T-helper 22 cell (primary cell): ENCODE measurements at places on chromosomes 13 and 19.

DNA sequence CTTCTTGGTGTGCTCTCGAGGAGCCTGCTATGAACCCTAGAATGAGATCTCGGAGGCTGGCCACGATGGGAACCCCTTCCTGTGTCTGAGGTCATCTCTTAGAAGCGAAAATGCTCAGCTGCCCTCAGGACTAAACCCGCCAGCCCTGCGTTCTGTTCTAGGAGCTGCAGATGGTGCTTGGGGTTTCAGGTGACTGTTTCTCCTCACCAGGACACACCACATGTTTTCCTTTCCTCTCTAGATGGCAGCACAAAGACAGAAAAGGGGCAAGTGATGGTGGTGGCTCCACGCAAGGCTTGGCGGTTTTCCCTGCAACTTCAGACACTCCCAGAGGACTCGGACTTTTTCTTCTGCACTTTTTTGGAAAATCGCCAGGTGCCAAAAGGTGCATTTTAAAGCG is 60.1 kb downstream of the RNASEH2B start:
- no peak for DNase-seq

GRCh38 chr19:14889994-14890642 is 4.2 kb upstream of the OR7A17 start:
- no peak for DNase-seq

DNA sequence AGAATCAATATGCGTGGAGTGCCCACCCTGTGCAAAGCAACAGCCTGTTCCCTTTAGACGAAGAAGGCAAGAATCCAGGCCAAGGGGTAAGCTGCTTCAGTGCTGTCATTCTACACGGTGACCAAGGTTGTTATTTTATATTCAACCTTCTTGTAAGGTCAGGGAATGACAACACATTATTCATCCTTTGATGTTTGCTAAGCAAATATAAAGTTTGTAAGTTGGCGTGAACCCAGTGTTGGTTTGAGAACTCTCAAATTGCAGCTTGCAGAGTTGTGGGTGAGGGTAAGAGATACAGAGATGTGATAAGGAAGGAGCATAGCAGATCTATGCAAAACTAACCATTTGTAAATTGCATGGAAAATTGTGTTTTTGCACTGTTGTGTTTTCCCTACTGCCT is 436.7 kb downstream of the FGF9 start:
- DNase-seq, result no peak

DNA sequence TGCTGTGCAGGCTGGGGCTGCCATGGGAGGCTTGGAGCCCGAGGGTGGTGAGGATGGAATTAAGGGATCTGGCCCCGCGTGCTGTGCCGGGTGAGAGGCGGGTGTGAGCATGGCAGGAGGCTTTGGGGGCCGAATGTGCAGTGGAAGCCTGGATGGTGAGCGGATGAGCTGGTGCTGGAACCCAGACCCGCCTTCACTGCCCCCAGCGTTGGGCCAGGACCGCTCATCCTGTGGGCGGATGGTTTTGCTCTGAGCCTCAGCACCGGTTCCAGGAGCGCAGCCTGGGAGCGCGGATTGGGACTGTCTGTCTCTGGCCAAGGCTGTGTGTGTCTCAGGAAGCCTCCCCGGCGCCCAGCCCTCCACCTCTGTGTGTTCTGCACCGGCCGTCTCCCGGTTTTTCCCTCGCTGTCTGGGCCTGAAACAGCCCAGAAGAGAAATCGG is 16.7 kb downstream of the KDM4B start:
- no peak for DNase-seq

DNA sequence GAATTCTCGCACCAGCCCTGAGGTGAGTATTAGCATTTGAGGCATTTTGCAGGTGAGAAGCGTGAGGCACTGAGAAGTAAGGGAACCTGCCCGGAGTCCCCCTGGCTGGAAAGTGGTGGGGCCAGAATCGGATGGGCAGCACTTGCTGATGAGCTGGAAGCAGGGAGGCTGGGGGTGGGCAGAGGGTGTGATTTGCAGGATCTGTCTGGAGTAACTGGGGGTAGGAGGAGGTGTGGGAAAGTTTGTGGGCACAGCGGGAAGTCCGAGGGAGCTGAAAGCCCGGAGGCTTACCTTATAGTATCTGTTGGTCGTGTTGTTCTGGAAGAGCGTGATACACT is 20.1 kb downstream of the PRKD2 start:
- DNase-seq, result no peak

DNA sequence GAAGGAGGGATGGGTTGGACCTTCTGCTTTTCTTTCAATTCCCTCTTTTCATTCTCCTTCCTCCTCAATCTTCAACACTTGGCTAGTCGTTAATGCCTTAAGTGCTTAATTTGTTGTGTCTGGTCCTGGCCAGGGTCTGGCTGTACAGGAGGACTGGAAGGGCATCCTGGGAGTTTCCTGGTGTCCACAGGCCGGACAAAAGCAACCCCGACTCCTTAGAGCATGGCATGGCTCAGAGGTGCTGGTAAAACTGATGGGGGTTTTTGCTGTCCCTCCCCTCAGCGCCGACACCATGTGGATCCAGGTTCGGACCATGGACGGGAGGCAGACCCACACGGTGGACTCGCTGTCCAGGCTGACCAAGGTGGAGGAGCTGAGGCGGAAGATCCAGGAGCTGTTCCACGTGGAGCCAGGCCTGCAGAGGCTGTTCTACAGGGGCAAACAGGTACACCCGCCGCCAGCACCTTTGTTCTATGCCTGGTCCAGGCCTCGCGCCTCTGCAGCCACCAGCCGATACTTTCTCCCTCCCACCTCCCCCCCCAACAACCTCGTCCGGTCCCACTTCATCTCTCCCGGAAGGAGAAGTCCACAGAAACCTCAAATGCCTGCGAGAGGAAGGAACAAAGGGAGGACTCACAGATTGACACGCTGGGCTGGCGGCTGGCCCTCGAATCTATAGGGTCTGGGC is 1.4 kb downstream of the UHRF1 start:
- no peak for DNase-seq

DNA sequence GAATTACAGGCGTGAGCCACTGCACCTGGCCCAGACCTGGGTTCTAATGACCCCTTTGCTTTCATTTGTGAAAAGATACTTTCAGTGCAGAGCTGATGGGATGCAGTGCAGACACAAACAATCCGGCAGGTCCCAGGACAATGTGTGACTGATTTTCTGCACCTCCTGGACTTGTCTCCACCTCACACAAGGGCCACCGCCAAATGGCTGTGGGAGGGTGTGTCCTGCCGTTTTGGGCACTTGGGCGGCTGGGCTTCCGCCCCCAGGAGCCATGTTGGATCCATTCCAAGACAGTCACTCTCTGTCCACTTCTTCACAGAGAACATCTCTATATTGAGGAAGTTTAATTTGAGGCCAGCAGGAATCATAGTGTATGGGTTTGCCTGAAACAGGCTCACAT is 112.3 kb upstream of the ZNF507 start:
- no peak for DNase-seq

- DNase-seq, result no peak
Observed at GRCh38 chr19:10976131-10976892, 15.5 kb downstream of the SMARCA4 start.

GRCh38 chr19:55370305-55370988 is at the start of gene IL11:
Gene IL11 (minus strand): TSS chr19:55370463. CDS start chr19:55370310, 153 bp downstream.
- no peak for DNase-seq

GRCh38 chr13:30998136-30999088 is 66.0 kb downstream of the TEX26 start:
- DNase-seq, result no peak

- DNase-seq, result no peak
Observed at GRCh38 chr13:38328699-38329098, 21.0 kb upstream of the UFM1 start.

DNA sequence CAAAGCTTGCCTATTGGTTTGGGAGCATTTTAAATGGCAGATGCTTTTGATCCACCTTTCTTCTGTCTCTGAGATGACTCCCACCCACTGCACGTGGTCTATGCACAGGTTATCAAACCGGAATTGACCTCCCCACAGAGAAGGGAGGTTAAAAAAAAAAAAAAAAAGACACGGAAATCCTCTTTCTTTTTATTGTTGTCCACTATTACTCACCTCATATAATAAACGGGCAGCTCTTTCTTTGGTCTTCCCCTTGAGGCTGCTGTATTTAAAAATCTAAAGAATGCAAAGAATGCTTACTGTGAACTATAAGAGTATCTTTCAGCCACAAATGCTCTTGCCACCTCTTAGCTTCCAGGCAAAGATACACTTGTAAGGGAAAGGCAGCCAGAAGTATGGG is 329.7 kb downstream of the NDFIP2 start:
- DNase-seq, result no peak

DNA sequence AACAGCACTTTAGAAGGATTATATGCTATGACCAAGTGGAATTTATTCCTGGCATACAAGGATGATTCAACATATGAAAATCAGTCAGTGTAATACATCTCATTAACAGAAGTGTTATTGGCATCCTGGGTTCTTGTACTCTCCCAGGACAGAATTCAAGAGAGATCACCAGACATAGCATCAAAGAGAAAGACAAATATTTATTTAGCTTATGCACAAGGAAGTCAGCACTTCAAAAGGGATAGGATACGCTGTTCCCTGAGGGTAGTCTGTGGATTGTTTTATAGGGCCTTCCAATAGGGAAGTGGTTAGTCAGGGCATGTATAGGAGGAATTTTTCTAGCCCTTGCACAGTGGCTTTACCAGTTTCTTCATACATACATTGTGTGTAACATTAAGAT is 1238.0 kb downstream of the PCDH17 start:
- no peak for DNase-seq

DNA sequence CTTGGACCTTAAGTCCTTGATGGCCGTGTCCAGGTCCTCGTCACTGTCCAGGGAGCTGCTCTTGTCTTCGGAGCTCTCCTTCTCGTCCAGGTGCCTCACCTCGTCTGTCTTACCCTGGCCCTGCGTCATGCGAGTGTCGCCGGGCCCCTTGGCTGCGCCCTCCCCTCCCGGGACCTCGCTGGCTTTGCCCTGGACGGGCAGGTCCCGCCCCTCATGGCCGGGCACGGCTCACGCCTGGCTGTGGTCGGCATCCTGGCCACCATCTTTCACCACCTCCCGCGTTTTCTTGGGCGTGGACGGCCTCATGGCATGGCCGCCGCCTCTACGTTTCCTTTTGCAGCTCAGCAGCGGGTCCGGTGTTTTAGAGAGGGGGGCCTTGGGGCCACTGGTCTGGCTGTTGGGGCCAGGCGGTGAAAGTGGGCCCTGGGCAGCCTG is 14.8 kb downstream of the RB1 start:
- DNase-seq, result no peak

DNA sequence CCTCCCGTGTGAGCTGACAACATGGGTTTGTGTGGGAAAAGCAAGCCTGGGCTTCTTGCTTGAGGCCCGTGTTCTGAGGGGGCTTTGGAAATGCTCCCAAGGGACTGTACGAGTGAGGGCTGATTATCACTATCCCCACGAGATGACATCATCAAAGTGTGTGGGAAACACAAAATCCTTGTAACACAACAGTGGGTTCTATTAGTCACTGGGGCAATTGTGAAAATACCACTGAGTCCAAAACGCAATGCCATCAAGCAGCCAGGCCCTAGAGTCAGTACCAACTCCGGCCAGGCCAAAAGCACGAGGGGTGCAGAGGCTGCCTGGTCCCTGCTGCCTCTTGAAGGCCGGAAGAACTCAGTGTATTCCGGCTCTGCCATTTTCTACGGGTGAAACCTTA is 29.6 kb downstream of the CAPS start:
- DNase-seq, result no peak

GRCh38 chr13:30364133-30364532 is 56.8 kb upstream of the KATNAL1 start:
- no peak for DNase-seq

DNA sequence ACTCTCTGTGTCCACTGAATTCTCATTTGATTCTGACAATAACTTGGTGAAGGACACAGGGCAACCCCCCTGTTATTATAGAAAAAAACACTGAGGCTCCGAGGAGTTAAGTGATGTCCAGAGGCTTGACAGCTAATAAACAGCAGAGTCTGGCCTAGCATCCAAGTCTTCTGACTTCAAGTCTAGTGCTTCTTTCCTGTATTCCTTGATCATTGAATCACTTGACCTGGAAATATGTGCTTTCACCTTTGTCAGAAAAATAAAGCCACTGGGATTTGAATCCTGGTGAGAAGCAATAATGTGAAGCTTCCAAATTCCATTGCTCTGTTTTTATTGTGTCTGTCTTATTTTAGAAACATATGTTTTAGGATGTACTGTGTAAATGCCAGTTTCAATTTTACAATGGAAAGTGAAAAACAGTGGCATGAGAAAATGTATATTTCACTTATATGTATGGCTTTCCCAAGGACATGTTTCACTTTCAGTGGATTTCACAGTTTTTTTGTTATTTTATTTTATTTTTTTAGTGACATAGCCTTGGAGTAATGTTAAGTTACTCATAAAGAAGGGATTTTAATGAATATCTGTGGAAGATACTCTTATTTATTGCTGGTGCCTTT is 190.2 kb downstream of the GPC6 start:
- DNase-seq, result no peak

DNA sequence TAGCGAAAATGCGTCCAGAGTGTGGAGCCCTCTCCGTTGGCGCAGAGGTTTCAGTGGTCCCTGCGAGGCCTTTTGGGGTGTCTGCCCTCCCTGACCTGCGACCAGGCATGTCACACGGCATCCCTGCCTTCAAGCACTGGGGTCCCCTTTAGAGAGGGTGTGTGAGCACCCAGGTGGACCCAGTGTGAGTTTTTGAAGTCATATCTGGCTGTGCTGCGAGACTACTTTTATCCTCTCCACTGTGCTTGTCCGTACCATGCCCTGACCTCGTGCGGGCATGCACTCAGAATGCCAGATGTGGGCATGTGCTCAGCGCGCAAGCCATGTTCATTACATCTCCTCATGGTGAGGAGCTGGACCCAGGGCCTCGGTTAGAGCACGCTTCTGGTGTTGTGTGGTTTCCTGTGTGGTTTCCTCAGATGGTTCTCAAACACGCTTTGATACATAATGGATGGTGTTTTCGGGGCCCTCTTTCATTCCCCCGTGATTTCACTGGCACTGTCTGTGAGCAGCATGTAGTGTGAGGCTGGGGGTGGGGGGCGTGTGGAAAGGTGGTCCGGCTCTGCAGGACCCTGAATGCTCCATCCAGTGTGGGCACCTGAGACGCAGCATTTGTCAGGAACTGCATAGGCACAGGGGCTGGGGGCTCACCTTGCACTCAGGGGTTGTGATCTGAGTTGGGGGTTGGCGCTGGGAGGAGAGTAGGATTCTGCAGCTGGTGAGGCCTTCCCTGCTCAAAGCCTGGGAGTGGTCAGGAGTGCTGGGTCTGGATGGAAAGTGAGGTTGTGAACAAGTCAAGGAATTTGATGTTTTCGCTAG is 2.3 kb downstream of the TFDP1 start:
- DNase-seq, result no peak

GRCh38 chr13:65460136-65460535 is 1770.0 kb downstream of the PCDH9 start:
- no peak for DNase-seq

- DNase-seq, result no peak
Observed at GRCh38 chr13:44394658-44395057, 21.0 kb downstream of the SERP2 start.

- DNase-seq, result peak; percentile 100
Observed at GRCh38 chr19:40425450-40426287, at the start of gene SERTAD1. Gene SERTAD1 (minus strand): TSS chr19:40425992. CDS start chr19:40423546, 2,446 bp downstream.

DNA sequence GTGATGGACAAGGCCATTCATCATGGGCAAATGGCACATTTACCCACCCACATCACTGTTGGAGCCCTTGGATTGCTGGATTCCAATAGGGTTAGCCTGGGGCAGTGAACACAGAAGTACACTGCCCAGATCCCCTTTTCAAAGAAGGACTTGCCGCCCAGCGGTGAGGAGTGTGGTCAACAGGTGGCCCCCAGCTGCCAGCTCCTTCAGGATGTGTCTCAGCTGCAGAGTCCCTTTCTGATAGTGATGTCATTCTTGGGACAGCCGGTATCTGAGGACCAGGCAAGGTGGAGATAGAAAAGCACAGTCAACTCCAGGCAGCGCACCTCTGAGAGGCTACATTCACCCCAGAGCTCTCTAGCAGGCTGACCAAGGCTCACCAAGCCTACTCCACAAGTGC is 16.9 kb downstream of the ERICH6B start:
- no peak for DNase-seq
